Anterior cingulate cortex (tissue), 58 donors: ENCODE measurements at places on chromosomes 6 and 20.

- no peak for DNase-seq
Observed at GRCh38 chr6:167094820-167095637, 27.9 kb upstream of the CCR6 start.

DNA sequence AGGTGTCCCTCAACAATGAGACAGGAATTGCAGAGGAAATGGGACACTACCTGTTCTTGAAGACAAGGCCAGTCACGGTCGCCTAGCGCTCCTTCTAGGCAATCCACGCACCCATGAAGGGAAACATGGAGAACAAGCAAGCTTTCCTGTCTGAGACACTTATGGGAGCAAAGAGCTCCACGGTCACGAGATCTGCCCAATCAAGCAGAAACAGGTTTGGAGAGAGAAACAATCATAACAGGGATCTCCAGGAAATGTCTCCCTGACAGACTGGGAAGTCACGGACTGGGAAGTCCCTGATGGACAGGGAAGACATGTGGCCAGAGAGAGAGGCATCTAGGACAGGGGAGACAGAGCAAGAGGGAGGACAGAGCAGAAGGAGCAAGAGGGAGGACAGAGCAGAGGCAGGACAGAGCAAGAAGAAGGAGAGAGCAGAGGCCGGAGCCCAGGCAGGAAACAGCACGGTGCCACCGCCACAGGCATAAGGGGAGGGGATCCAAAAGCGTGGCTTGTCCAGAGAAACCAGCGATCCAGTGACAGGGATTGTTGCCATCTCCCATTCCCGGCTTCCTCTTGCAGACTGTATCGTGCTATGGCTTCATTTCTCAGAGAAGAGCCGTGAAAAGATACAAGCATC lies 167.8 kb upstream of the ZNF337 start:
- DNase-seq: no peak

GRCh38 chr6:7589221-7589620 lies 777 bp upstream of the SNRNP48 start:
- no peak for DNase-seq

DNA sequence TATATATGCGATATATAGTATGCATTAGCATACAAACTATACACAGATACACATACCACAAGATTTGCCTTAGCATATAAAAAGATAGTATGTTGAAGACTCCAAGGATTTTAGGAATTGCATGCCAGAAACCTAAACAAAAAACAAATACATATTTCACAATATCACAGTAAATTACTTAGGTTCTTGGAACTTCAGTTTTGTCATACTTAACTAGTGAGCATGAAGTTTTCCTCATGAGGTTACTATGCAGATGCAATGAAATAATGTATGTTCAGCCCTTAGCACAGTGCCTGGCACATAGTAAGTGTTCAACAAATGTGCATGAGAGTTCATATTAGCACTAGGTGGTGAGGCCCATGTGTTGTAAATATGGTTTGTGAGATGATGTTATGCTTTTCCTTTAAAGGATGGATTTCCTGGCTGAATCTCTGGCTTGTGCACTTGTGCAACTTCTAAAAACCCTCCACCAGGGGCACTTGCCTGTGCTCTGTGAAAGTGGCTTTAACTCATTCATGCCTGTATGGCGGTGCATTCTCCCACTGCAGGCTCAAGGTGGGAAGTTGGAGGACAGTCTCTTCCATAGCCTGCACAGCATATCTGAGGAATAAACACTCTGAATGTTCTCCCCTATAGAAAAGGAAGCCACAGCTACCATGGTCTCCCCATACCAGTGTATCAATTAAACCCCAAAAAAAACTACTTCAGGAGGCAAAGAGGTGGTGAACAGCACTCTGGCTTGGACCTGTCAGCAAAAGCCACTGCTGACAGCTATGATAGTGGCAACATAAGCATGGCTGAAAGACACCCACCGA lies 624.1 kb upstream of the CDH4 start:
- DNase-seq: no peak

GRCh38 chr6:156790711-156791319 lies 13.6 kb downstream of the ARID1B start:
- no peak for DNase-seq

DNA sequence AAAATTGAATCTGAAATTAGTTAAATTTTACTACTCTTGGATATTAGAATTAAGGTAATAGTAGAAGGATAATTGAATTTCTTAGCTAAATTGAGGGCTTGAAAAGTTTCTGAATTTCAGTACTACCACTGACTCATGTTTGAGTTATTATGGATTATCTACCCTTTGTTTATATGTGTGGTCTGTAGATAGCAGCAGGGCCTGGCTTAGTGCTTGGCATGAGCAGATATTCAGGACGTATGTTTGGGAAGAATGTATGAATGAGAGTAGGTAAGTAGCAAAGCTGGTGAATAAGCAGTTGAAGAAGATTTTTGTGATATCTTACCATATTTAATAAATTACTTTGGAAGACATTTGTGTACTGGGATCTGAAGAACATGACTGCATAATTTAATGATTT lies 152.7 kb downstream of the MACROD2 start:
- no peak for DNase-seq

GRCh38 chr6:109695468-109695867 lies 4.4 kb downstream of the FIG4 start:
- DNase-seq: no peak

DNA sequence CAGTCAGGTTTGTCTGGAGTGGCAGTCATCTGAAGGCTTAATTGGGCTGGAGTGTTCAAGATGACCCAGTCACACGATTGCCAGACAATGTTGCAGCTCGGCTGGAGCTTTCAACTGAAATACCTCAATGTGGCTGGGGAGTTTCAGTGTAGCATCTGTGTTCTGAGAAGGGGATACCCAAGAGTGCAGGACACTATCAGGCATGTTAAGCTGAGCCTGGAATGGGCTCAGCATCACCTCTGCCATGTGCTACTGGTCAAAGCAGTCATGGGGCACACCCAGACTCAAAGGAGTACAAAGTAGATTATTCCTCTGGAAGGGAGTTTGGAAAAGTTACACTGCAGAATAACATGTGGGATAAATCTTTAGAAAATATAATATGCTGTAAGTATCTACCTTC lies 363.9 kb downstream of the KIF16B start:
- DNase-seq: no peak

DNA sequence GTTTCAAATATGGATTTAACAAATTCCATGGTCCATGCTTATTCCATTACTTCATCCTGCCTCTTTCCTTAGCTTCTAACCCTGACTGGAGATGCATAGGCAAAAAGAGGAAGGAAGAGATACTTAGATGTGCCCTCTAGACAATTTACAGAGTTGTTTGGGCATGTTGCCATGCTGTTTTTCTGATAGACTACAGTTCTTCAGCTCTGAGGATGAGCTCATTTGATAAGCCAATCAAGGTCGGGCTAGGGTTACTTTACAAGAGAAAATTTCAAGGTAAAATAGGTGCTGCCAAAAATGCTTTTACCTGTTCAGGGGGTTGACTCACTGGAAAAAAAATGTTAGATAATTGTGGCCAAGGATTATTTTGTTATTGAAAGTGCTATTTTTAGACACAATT lies 5.9 kb downstream of the HCRTR2 start:
- DNase-seq: no peak

DNA sequence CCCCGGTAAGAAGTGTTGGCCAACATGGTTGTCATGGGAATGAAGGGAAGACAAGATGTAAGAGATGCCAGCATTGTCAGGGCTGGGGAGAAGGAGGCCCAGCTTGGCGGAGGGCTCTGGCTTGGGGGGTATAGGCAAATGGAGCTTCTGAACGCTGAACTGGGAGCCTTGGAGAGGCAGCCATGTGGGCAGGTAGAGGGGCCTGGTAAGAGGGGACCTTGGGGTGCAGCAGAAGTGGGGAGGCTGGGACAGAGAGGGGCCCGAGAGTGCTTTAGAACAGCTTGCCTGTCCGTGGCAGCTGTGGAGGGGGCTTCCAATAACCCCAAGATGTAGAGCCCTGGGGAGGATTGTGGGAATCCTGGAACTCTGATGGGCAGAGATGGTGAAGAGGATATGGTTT lies 3.0 kb downstream of the SLC22A1 start:
- DNase-seq: no peak

DNA sequence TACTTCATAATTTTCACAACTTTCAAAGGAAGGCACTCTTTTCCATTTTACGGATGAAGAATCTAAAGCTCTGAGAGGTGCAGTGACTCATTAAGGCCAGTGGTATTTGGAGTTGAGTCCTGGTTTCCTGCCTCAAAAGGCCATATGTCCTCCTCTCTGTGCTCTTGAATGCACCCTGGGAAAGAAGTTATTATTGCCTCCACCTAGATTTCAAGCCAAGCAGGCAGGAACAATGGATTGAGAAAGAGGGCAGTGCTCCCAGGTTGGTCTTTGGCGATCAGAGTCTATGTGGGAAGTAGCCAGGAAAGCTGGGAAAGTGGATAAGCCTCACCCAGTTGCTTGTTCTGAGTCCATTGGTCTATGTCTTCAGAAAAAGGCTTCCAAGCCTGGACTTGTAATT lies 165.0 kb downstream of the MAFB start:
- no peak for DNase-seq

- no peak for DNase-seq
Observed at GRCh38 chr6:118899948-118900347, 6.0 kb downstream of the ASF1A start.

- no peak for DNase-seq
Observed at GRCh38 chr20:36098364-36098763, 56.2 kb upstream of the EPB41L1 start.

DNA sequence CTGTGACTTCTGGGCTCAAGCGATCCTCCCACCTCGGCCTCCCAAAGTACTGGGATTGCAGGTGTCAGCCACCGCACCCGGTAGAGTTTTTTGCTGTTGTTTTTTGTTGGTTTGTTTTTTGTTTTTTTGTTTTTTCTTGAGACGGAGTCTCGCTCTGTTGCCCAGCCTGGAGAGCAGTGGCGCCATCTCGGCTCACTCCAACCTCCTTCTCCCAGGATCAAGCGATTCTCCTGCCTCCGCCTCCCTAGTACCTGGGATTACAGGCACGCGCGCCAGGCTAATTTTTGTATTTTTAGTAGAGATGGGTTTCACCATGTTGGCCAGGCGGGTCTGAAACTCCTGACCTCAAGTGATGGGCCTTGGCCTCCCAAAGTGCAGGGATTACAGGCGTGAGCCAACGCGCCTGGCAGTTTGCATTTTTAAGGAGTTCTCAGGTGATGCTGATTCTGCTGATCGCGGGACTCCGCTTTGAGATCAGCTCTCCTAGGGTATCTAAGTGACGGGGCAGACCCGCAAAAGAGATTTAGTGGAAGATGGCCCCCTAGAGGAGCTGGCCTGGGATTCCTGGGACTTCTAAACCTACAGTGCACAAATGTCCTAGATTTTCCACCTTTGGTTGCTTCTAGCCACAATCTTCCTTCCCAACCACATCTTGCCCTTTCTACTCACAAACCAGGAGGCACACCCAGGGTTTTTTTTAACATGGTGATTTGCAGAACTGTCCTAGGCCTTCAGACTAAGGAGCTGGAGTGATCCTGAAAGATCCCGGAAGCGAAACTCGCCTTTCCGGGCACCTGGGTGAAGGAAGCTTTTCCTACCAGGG lies 45.2 kb downstream of the DPPA5 start:
- no peak for DNase-seq

DNA sequence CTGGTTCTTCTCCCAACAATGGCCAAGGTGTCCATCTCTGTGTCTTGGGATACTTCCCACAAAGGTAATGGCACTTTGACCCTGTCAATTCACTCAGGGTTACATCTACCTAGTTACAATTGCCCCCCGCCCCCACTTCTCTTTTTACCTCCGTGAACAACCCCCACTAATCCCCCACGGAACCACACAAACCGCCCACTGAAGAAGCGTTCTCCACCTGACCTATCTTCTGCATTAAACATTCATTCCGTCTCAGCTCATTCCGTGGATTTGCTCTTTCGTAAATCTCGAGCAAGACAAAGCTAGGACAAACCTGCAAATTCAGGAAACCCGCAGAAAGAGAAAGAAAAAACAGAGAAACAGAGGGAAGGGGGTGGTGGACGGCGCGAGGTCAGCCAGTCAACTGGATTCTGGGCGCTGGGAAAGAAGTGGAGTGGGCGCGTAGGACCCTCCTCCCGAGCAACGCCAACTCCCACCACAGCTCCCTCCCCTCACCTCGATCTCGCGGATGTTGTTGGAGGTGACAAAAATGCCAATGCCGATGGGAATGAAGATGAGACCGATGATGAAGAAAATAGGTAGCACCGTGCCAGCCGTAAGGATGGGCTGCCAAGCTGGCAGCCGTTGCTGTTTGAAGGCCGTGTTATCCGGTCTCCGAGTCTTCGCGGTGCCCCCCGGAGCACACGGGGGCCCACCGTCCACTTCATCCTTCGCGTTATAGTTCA lies 523 bp downstream of the TMEM30A start:
- DNase-seq: no peak

- no peak for DNase-seq
Observed at GRCh38 chr6:91435630-91436029, 848.8 kb upstream of the MAP3K7 start.

GRCh38 chr6:111098597-111098996 lies 11.3 kb downstream of the SLC16A10 start:
- DNase-seq: no peak

DNA sequence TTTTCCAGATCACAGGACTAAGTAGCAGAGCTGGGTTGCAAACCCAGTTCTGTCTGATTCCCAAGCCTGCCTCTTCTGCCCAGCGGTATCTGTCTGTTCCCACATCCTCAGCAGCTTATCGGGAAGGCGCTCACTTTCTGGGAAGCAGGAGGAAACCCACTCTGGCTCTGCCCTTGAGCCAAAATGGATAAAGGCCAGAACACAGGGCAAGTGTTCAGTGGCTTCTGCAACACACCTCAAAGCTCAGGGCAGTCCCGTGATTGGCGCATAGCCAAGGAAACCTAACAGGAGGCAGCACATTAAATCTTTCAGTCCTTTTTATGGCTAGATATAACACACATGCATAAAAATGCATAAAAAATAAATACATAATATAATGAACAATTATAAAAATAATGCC lies 262.2 kb downstream of the NRN1 start:
- no peak for DNase-seq

GRCh38 chr6:45961125-45961524 lies 54.5 kb downstream of the CLIC5 start:
- no peak for DNase-seq

DNA sequence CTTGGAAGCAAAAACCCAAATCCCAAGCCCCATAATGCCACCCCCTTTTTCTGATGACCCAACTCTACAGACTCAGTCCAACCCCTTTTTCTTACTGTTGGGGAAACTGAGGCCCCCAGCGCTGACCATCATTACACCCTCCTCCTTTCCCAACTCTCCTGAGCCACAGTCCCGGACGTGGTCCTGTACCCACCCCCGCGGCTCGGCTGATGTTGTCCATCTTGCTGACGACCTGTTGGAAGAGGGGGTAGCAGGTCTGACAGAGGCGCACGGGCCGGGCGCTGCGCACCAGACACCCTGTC lies 533 bp downstream of the OSTM1 start:
- no peak for DNase-seq

- no peak for DNase-seq
Observed at GRCh38 chr6:119303164-119303887, 46.2 kb downstream of the MAN1A1 start.

GRCh38 chr6:53986165-53986720 lies 125.0 kb upstream of the MLIP start:
- DNase-seq: peak; percentile 55
